ENCODE measurements at places on chromosomes 1 and 21.

DNA sequence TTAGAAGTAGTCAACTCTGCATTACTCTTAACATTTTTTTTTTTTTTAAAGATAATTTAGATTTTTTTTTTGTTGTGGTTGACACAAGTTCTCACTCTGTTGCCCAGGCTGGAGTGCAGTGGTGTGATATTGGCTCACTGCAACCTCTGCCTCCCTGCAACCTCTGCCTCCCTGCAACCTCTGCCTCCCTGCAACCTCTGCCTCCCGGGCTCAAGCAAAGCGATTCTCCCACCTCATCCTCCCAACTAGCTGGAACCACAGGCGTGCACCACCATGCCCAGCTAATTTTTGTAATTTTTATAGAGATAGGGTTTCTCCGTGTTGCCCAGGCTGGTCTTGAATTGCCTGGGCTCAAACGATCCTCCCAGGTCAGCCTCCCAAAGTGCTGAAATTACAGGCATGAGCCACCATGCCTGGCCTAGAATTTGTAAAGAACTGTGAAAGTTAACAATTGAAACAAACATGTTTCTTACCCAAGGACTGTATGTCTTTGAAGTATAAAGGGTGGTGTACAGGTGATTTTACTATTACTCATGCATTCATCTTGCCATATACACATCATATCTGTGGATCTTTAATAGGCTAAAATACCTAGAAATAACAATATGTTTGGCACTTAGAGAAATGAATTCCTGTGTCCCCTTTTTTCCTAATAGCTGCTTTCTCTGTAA is 114.7 kb downstream of the ATP5PO start:
- DNase-seq: no peak

GRCh38 chr21:33207449-33208149 is 22.1 kb upstream of the IFNAR2 start:
- no peak for DNase-seq

- no peak for DNase-seq
These were observed 570 bp downstream of the KCND3 start for GRCh38 chr1:111988743-111989453.

DNA sequence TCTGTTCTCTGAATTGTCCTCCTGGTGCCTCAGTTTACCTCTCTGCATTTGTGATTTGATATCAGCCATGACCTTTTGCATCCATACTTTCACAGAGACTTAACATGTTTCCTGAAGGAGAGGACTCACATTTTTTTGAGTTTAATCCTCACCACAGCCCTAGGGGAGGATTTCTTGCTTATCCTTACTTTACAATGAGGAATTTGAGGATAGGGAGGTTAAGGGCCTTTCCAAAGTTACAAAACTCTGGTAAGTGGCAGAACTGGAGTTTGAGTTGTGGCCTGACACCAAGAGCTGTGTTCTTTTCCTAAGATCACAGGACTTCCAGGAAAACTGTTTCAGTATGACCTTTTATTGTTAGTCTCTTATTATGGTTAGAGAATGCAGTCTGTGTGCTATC is 34.2 kb downstream of the TNFRSF8 start:
- no peak for DNase-seq

- peak; percentile 41 for DNase-seq
These were observed 6.6 kb downstream of the KRTAP10-8 start for GRCh38 chr21:44618504-44618903.
